ENCODE measurements at places on chromosomes 3 and 15.
A peak's percentile ranks its signal among the peaks of the same experiment; 100 is the strongest.

GRCh38 chr15:99443768-99444446 is 121.9 kb upstream of the MEF2A start:
- DNase-seq = no peak

GRCh38 chr3:114644367-114644766 is 350.5 kb downstream of the TIGIT start:
- no peak for DNase-seq

- no peak for DNase-seq
These were observed 50.2 kb downstream of the CHDH start for GRCh38 chr3:53795789-53796560.

DNA sequence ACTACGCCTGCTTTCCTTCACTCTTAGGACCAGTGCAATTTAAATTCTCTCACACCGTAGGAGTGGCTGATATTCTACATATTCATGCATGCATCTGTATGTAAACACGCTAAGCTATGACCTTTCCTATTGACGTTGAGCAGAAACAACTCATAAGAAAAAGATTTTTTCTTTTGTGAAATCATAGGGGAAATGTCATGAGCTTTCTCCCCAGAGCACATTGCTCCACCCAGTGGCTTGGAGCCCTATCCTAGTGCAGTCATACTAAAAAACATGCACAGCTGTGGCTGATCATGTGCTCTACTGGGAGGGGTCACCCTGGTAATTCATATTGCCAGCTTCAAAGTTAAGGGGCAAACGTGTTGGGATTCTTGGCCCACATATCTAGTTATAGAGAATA is 1.8 kb upstream of the MESD start:
- DNase-seq = peak; percentile 44

GRCh38 chr3:45227071-45227820 is 1.2 kb upstream of the TMEM158 start:
- DNase-seq = no peak

DNA sequence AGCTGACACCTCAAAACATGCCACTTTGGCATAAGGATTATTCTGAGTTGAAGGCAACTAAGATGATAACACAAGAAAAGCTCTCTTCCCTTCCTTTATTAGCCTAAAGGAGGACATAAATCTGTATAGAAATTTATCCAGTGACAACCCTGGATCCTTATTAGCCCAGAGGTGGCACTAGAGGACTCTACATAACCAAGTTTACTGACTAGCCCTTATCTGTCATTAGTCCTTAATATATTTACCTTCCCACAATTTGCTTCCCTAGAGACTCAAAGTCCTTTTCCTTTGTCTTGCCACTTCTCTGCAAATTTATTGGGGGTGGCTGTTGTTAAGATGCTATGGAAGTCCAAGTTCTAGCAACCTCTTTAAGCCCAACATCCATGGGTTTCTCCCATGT is 26.7 kb downstream of the CEP70 start:
- DNase-seq = no peak

- no peak for DNase-seq
These were observed 47.7 kb downstream of the CCR3 start for GRCh38 chr3:46289966-46290365.

DNA sequence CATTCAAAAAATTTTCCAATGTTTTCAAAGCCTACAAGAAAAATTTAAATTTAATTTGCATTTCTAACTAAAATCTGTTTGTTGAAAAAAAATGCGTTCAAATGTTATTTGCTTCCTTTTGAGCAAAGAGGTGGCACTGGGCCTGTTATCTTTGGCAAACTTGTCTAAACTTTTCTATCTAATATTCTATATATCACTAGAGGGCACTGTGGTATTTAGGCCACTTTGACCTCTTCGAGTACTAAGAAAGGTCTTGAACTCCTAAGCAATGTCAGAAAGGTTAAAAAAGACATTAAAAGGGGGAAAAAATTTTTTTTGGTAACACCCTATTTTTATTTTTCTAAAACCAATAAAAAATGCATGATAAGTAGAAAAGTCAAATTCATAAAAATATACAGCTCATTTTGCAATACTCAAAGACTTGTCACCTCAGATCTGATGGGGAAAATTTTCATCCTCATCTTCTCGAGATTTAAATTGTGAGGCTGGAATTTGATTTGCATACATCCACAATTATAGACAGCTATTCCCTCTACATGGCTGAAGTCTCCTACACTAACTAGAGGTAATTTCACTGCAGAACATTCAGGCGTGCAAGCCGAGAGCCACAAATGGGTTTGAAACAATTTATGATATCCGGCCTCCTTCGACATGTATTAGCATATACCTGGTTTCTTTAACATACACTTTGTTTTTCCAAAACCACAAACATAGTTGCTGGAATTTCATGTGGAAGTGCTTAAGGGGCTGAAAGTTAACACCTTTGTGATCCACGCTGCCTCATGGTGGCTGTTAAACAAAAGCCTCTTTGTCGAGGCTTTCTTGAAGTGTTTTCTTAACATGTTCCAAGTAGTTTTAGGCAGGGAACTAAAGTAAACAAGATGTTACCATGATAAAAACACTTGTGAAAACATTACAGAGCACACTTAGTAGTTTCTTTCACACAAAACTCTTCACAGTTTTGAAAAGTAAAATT is 576.4 kb downstream of the FOXP1 start:
- DNase-seq = no peak

- DNase-seq = no peak
These were observed 53.8 kb upstream of the CPB1 start for GRCh38 chr3:148773805-148774204.

DNA sequence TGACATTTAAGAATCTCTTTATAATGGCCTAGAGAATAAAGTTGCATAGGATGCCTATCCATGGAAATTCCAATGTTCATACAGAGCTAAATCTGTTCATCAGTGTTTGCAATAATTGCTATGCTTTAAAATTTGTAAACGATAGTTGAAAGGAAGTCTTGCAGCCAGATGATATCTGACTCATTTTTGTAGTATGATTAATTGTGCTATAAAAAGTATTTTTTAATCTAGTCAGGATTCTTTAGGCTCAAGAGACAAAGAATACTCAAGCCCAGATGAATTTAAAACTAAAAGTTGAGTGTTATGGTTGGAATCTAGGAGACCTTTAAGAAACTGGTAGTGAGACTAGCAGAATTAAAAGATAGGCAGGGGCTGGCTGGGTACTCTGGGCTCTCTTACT is 50.5 kb downstream of the SUCNR1 start:
- no peak for DNase-seq

- DNase-seq = no peak
These were observed 109.8 kb downstream of the IL12A start for GRCh38 chr3:160098261-160098908.

GRCh38 chr3:150729682-150730360 is 26.1 kb upstream of the ERICH6 start:
- DNase-seq = no peak

GRCh38 chr15:95086531-95087252 is 855.3 kb downstream of the MCTP2 start:
- DNase-seq = no peak

- DNase-seq = no peak
These were observed 75.1 kb upstream of the LMOD3 start for GRCh38 chr3:69197455-69197854.

GRCh38 chr3:191412759-191413158 is 48.2 kb upstream of the PYDC2 start:
- peak; percentile 16 for DNase-seq

DNA sequence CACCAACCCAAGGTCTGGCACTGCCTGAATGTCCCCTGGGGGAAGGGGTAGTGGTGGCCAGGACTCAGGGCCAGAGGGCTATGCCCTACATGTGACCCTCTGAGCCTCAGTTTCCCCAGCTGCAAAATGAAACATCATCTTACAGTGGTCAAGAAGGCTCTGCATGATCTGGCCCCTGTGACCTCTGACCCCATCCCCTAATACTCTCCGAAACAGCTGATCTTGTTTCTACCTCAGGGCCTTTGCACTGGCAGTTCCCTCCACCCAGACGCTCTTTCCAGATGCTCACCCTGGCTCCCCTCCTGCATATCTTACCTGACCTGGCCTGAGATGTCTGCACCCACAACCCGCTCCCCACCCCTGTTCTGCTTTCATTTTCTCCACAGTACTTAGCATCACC is 21.8 kb downstream of the PLXND1 start:
- DNase-seq = no peak

DNA sequence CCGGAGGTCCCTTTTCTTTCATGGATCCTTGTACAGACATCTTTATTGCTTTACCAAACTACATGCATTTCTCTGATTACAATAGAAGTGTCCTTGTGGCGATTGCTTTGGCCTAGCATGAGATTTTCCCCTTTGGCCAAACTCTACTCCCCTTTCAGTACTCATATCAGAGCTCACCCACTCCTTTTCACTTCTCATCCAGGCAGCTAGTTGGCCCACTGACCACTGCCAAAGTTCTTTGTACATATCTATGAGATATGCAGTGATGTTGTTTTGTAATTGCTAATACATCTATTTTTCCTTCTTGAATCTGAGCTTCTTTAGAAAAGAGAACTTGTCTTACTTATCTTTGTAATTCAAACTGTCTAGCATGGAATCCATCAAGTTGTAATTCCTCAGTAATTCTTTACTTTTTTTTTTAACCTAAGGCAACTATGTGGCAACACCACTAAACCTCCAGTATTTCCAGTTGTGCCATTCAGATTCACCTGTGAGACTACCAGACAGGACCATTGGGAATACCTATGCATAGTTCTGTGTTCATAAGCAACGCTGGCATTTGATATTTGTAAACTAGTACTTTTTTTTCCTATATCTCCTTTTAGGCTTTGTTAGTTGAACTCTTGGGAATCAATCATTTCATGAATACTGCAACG is 39.2 kb downstream of the AADACL2 start:
- no peak for DNase-seq

GRCh38 chr3:165854696-165855095 is 17.5 kb upstream of the BCHE start:
- DNase-seq = no peak

DNA sequence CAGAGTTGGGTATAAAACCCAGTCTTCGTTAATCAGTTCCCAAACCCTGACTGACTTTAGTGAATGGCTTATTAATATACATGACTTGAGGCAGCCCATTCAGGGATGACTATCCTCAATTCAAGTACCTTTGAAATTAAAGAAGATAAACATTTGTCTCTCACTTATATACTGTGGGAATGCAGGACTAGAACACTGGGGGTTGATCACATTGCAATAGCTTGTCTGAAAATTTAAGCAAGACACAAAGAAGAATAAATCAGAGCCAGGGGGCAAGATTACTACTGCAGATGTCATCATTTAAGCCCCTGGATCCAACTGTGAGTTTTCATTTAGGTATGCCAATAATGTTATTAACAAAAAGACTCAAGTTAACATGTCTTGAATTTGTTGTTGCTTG is 647.7 kb downstream of the ZPLD1 start:
- no peak for DNase-seq

DNA sequence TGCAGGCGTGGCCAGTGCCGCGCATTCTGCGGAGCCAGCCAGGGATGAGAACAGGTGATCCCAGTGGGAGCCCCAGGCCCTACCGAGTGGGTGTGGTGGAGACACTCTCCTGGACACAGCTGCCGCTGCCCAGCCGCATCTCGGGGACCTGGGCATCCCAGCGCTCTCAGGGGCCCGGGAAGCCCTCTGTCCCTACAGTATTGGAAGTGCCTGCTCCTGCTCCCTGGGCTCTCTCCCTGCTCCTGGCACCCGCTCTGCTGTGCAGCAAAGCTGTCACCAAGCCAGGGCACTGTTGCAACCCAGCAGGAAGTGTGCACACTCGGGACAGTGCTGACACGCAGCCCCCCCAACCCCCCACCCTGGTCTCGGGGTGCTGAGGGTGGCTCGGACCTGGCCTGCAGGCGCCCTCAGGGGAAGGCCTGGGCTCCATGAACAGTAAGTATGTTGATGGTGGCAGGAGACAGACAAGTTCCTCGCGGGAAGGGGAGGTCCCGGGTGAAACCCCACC is 1177.4 kb upstream of the GBE1 start:
- no peak for DNase-seq

DNA sequence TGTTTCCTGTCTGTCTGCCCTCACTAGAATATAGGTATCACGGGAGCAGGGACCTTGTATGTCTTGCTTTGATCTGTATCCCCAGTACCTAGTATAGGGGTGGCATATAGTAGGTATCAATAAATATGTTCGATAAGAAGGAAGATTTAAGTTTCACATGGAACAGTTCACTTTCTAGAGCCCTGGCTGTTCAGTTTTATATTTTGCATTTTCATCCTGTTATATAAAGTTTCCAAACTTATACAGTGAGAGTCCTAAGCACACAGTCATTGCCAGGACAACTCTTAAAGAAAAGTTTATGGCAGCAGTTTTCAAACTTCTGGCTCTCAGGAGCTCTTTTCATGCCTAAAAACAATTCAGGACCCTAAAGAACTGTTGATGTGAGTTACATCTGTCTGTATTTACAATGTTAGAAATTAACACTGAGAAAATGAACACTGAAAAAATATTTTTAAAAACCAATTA is 13.4 kb downstream of the ITPR1 start:
- DNase-seq = no peak

DNA sequence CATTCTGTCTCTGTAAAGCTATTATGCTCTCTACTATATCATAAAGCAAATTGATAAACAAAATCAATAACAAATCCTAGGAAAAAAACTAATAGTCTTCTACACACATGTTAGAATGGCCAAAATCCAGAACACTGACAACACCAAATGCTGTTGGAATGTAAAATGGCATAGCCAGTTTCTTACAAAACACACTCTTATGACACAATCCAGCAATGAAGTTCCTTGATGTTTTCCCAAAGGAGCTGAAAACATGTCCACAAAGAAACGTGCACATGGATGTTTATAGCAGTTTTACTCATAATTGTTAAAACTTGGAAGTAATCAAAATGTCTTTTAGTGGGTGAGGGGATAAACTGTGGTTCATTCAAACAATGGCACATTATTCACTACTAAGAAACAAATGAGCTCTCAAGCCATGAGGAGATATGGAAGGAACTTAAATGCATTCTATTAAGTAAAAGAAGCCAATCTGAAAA is 32.7 kb downstream of the CADM2 start:
- DNase-seq = no peak

DNA sequence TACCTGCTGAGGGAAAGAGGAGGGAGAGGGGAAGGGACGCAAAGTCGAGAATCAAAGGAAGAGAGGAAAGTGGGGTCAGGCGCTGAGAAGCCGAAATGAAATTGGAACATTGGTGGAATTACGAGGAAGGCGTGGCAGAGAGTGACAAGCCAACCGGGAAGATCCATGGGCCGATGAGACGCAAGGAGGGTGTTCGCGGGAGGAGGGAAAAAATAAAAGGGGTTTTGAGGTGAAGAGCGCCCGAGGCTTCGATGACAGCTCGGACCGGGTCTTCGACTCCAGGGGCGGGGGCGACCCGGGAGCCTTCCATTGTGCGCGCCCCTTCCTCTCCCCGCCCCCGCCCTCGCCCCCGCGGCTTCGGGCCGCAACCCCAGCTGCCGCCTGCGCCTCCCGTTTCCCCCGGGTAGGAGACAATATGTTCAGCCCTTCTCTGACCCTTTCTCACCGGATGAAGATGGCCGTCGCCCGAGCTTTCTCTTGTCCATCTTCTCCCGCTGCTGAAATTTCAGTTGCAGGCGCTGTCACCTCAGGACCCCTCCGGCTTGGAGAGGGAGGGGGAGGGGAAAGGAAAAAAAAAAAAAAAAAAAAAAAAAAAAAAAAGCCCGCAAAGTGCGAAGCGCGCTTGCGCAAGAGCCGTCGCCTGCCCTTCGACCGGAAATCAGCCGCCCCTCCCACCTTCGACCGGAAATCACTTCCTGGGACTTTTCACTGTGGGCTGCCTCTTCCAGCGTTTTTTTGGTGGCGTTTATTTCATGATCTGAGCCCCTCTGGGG is at the start of gene SENP7:
Gene SENP7 (minus strand): TSS at position 567 of the 773 bp plus-strand sequence. CDS start 82 bp downstream, at position 485.
- DNase-seq = peak; percentile 87
